ENCODE measurements at places on chromosomes 4 and X.

GRCh38 chr4:73434311-73434710 is 1.7 kb upstream of the AFP start:
- no peak for DNase-seq

GRCh38 chr4:126046081-126046614 is 731.4 kb downstream of the FAT4 start:
- DNase-seq, result no peak

DNA sequence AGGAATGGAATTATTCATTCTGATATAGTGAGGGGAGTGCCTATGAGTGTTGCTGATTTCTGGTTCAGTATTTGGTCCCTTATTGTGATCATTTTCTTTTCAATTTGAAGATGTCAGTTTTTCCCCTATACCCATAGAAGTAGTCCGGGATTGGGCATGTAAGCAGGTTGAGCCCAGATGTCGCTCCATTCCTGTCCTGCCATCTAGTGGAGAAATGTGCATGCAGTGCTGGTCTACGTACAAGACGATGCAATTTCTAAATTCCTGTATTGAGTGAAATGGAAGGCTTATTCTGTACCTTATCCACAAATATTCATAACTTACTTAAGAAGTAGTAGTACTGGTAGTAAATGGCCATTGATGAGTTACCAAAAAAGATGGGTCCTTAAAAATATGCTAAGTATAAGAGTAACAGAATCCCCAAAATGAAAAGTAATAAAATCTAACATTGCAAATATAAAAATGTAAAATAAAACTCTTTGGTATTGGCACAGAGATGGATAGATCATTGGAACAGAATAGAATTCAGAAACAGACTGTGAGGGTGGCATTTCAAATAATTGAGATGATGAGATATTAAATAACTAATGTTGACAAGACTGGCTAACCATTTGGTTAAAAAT is 60.9 kb downstream of the UGT8 start:
- peak; percentile 41 for DNase-seq

DNA sequence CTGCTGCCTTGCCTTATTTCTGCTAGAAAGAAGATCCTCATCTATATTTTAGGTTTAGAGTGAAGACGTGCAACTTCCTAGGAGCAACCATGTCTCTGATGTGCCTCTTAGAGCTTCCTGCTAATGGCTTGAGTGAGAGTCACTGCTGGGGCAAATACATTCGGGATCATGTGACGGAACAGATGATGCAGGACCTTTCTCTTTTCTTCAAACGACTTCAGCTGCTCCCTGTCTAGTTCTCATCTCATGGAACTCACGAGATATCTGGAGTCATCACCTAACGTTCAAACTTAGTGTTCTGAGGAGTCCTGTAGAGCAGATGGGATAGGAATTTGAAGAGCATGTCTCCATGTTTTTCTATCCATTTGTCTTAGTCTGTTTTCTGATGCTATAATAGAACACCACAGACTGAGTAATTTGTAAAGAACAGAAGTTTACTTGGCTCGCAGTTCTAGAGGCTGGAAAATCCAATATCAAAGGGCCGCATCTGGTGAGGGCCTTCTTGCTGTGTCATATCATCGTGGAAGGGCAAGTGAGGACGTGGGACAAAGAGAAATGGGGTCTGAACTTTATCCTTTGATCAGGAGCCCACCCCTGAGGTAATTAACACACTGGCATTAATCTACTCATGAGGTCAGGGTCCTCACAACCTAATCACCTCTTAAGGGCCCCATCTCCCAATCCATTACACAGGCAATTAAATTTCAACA is 43.5 kb upstream of the SCRG1 start:
- no peak for DNase-seq

DNA sequence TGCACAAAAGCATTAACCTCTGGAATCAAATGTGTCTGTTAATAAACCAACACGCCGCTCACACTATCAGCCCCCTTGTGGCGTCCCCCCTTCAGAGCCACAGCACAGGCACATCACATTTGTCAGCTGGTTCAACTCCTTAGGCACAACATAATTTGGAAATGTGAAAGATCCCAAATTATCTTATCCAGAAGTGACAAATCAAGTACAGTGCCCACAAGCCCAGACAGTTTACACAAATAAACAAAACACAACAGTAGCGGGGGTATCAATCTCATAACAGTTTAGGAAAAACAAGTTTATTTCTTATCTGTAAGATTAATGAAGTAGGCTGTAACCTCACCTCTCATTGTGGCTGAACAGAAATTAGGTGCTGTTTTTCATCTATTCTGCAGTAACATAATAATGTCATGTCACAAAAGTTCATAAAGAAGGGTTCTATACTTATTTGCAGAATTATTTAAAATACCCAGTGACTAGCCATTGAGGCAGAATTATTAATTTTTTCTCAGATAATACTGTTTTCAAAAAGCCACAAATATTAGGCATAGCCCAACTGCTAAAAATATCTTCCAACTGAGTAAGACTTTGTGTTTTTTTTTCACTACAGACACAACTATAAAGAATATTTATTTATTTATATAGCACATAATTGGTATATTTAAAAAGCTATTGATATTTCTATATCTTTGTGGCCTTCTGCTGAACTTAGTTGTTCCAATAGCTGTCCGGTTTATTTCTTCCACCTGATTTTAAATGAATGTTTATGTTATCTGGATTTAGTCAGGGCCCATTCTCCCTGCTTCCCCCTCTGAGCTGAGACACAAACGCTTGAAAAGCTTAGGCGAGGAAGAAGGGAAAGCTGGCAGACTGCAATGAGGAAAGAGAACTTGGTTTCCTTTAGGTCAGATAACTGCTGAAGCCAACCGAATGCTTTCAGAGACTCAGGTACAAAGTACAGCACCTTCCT is 214.7 kb downstream of the QDPR start:
- DNase-seq, result no peak

GRCh38 chr4:4408576-4409335 is 21.9 kb downstream of the NSG1 start:
- no peak for DNase-seq

- DNase-seq, result no peak
Measured at GRCh38 chrX:38178396-38178795, 42.3 kb downstream of the SRPX start.

GRCh38 chr4:7725951-7726350 is 213.7 kb downstream of the AFAP1 start:
- no peak for DNase-seq

DNA sequence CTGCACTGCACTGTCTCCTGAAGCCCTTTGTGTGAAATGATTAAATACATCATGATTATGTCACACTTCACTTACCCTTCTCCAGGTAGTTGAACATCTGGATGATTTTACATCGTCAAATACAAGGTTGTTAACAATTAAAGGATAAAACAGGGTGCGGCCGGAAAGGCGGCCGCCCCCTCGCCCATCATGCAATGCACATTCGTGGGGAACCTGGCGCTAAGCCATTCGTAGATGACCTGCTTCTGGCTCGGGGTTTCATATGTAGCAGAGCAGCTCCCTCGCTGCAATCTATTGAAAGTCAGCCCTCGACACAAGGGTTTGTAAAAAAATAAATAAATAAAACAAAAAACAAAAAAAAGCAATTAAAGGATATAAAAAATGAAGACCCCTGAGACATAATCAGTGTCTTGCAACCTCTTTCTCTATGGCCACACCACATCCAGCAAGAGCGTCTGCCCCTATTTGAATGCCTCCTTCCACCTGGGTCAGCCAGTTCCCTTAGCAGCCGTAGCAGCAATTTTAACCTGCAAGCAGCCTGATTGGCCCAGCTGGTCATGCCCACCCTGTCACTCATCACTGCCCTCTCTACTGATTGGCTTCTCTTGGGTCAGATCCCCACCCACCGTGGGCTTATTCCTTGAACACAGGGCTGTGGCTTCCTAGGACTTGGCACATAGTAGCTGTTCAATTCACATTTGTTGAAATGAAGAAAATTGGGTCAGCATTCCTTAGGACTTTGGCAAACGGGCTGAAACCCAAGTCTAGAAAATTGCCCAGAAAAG is 147.8 kb upstream of the PSAPL1 start:
- DNase-seq, result no peak

GRCh38 chrX:68284281-68284904 is 148.9 kb downstream of the OPHN1 start:
- DNase-seq, result no peak

DNA sequence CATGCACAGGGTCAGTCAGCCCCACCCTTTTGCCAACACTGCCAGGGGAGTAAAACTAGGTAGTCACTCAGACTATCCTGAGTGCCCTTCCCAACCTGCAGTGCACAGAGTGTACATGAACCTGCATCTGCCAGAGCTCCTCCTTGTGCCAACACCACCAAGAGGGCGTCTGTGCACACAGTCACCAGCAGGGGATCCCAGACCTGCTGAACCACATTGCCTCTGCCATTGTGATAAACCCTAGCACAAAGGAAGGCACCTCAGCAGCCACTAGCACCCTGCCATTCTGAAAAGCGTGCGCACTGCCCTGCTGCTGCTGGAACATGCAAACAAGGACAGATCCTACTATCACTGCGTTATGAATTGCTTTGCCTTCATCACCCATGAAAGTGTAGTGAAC is 247.8 kb upstream of the POU3F4 start:
- DNase-seq, result no peak

DNA sequence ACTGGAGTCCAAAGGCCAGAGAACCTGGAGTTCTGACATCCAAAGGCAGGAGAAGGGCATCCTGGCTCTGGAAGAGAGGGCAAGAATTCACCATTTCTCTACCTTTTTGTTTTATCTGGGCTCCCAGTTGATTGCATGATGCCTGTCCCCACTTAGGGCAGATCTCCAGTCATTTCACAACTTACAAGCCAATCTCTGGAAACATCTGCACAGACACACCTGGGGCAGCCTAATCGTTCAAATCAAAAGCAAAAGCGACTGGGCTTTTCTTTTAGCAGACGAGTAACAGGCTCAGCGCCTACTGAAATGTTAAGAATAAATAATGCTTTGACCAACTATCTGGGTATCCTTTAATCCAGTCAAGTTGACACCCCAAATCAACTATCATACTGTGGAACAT is 136.0 kb upstream of the NPY2R start:
- no peak for DNase-seq

GRCh38 chrX:119008110-119008744 is 33.8 kb downstream of the LONRF3 start:
- peak; percentile 40 for DNase-seq

- DNase-seq, result no peak
Measured at GRCh38 chr4:183816077-183816476, 89.0 kb upstream of the STOX2 start.

DNA sequence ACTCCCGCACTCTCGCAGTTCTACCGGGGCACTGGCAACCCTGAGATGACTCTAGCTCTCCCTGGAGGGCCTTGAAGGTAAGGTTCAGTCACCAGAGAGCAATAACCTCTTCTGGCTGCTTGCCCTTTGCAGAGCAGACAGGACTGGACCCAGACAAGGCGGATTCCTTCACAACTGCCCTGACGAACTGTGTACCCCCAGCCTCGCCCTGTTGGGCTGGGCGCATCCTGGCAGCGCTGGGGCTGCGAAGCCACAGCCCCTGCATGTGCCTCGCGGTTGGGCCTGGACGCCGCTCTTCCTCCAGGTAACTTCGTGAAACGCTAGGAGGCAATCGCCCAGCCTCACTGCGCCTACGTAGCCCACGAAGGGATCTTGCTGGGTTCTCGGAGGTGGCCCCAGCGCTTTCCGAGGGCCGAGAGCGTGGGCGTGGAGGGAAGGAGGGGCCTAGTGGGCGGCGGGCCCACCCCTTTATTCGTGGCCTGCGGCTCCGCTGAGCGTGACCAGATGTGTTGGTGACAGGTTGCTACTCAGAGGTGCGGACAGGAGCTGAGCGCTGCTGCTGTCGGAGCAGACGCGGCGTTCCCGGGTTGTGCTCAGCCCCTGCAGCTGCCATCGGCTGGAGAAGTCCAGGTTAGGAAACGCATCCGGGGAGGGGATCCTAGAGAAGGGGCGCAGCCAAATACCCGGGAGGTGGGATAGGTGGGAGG is 1.9 kb upstream of the MAMLD1 start:
- DNase-seq, result no peak

DNA sequence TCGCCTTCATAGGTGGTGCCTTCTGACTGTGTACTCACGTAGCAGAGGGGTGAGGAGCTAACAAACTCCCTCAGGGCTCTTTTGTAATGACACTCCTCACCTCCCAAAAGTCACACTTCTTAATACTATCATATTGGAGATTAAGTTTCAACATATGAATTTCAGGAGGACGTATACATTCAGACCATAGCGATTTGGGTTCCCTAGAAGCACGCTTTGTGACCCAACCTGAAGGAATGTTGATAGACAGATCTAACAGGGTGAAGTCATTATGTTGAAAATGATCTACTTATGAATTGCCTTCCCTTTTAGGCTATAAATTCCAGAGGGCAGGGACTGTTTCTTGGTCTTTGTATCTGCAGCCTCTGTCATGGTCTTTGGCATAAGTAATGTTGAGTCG is 3.2 kb upstream of the KLHL34 start:
- DNase-seq, result no peak

DNA sequence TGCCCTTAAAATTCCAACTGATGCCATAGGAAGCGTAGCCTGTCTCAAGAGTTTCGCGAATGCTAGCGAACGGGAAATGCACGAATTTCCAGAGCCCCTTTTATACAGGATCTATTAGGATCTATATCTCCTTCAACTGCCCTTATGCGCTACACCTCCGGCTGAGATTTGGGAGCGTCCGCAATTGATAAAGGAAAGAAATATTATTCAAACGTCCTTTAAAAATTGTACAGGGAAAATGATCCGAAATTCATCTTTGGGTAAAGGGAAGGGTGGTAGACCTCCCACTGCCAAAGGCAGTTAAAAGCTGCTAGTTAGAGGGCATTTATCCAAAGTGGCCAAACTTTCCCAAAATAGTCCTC is 609 bp downstream of the NR3C2 start:
- DNase-seq, result no peak

DNA sequence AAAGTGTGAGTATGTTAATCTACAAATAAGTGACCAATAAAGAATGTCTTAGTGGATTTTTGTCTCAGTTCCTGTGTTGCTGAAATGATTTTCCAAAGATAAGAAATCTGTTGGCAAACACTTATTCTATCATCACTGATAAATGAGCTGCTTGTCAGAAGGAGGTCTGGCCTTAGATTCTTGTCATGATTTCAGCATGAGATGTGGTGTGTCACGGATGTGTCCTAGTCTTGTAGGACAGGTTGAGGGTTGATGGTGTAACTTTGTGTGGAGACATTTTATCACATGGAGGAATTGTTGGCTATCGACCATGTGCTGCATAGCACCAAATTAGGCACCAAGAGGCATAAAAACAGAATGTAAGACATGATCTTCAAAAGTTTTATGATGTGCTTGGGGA is 31.8 kb upstream of the LIMCH1 start:
- DNase-seq, result no peak

DNA sequence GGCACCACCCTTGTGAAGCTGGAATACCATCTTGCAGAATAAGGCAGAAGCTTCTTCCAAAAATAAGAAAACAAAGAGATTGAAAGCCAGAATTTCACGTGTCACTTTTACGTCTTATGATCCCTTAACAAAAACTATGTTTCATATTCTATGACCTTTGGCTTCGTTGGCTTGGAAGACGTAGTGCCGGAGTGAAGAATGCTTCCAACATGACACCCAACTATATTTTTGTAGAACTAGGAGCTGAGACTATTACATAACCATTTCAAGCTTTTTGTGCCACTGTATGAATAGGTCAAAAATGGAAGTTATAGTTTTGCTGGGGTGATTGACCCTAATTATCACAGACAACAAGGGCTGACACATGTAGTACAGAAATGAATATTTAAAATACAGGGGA is 996.2 kb downstream of the ADGRL3 start:
- DNase-seq, result no peak
